Stimulated activated CD4-positive, alpha-beta T cell treated with anti-CD3 and anti-CD28 coated beads, Interleukin-2, amount 100 ng/mL, for 4 hours (primary cell): ENCODE measurements at places on chromosomes 2 and 18.

DNA sequence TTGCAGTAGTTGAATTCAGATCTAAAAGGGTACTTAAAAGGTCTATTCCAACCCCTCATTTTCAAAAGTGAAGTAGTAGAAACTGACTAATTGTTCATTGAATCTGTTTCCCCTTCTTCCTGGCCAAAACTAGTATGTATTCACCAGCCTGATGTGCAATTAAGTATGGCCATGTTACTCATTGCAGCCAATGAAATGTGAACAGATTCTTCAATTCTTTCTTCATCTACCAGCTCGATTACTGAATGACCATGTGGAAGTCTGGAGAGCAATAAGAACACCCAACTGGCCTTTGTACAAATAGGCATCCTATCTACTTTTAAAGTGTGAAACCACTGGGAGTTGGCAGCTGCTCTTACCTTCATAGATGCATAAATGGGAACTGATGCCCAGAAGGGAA is 449.0 kb upstream of the ID2 start:
- no peak for DNase-seq

DNA sequence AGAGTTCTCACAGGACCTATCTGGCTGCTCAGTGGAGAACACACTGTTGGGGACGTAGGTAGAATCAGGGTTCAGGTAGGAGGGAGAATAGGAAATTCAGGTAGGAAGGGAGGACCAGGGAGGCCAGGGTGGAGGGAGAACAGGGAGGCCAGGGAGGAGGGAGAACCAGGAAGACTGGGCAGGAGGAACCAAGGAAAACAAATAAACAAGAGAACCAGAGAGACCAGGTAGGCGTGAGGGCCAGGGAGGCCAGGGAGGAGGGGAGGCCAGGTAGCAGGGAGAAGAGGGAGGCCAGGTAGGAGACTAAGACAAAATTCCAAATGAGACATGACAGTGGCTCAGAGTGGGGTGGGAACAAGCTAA is 337.6 kb downstream of the EIPR1 start:
- DNase-seq = no peak

- DNase-seq = no peak
Measured at GRCh38 chr2:208489687-208490086, 83.1 kb downstream of the PTH2R start.

- DNase-seq = no peak
Measured at GRCh38 chr18:37567994-37568359, 2.4 kb upstream of the CELF4 start.

DNA sequence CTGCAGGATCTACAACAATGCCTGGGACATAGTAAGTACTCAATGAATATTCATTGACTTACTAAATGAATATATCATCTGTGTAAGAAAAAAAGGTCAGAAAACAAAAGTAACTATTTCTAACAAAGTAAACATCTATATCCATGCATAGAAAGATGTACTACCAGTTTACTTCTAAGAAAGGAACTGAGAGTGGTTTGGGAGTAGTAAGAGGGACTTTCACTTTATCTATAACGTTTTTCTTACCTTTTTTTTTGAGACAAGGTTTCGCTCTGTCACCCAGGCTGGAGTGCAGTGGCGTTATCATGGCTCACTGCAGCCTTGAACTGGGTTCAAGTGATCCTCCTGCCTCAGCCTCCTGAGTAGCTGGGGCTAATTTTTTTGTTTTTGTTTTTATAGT is 25.7 kb downstream of the DHX57 start:
- no peak for DNase-seq

DNA sequence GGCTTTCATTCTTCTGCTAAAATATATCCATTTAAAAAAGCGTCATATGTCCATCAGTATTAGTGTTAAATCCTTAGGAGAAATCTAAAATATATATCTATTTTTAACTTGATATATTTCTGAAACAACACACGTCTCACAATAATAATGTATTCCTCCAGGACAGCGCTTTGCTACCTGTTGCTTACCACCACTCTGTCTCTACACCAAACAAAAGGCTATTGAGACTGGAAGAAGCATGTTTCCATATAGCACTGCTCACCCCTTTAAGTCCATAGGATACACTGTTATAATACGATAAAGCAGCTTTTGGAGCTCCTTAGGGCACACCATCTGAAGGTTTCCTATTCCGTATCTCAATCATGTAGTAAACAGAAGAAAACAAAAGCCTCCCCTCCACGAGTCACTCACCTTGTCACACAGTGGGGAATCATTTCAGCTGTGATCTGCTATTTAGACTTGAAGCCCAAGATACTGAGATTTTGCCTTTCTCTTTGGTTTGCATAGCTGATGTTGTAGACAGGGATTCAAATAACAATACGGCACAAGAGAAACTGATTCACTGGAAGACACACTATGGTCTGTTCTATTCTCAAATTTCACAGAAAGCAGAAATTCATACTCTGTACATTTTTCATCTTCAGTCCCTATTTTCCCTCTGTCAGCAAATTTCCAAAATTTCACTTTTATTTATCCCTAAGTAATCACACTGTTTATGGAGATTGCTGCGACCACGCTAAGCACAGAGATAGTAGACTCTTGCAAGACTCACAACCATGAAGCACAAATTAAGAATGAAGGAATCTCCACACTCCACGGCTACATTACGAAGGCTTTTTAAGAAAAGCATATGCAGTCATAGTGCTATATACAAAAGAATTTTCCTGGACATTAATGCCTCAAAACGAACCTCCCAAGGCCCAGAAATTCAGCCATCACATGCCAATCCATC is 187.1 kb downstream of the TCF4 start:
- DNase-seq = no peak

- DNase-seq = no peak
Measured at GRCh38 chr2:223283771-223284170, 231.8 kb downstream of the KCNE4 start.

GRCh38 chr2:30155202-30155601 is 8.4 kb downstream of the YPEL5 start:
- no peak for DNase-seq

GRCh38 chr18:11872479-11873136 is 21.4 kb downstream of the CHMP1B start:
- DNase-seq = no peak

- no peak for DNase-seq
Measured at GRCh38 chr18:13236411-13236810, 17.9 kb downstream of the LDLRAD4 start.

DNA sequence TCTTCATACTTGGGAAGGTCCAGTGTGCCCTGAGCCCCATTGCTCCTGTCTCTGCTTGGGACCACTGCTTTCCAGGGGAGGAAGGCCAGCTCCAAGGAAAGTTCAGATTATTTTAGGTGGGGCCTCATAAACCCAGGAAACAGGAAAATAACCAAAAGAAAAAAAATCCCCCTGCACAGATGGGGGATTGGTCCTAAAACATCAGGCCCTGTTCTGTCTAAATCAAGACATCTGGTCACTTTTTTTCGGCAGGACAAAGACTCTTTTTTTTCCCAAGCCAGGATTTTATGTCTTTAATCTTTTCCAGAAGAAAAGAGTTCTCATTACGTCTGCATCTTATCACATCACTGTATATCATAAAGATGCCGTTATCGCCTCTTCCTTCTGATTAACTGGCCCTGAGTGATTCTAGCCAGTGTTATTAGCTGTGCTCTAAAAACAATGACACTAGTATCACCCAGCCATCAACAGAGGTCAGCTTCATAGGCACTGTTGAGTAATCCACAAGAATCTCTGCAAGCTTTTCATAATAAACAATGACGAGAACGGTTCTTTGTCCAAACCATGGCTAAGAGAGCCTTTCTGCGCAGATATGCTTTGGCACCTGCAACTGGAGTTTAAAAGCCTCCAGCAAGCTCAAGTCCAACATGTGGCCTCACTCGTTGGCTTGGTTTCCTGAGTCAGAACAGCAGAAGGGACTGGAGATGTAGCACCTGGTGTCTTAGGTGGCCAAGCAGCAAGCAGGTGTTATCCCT is 138.2 kb downstream of the VAPA start:
- no peak for DNase-seq

- no peak for DNase-seq
Measured at GRCh38 chr18:43596105-43596712, 318.9 kb upstream of the SYT4 start.

- no peak for DNase-seq
Measured at GRCh38 chr18:23618862-23619387, 32.6 kb upstream of the NPC1 start.

DNA sequence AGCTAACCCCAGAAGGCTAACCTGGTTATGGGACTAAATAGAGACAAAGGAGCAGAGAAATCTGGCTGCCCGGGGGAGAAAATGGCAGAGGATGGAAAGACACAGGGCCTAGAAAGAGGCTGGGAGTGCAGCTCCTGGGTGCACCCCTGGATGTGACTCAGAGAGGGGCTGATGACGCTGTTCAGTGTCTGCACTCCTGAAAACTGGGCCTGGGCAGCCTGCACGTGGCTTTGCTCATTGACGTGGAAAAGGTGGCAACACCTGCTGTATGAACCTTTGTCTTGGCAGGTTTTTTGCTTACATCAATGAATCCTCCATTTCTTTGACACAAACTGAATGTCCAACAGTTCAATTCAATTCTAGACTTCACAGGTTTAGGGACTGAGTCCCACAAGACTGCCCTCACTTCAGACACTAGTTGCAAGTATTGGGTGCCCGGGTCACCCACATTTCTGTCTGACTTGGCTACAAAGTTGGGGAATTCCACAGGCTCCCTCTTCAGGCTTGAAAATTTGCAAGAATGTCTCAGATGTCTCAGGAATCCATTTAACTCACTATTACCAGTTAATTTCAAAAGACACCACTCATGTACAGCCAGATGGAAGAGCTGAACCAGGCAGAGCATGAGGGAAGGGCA is 47.3 kb upstream of the PUM2 start:
- DNase-seq = no peak

DNA sequence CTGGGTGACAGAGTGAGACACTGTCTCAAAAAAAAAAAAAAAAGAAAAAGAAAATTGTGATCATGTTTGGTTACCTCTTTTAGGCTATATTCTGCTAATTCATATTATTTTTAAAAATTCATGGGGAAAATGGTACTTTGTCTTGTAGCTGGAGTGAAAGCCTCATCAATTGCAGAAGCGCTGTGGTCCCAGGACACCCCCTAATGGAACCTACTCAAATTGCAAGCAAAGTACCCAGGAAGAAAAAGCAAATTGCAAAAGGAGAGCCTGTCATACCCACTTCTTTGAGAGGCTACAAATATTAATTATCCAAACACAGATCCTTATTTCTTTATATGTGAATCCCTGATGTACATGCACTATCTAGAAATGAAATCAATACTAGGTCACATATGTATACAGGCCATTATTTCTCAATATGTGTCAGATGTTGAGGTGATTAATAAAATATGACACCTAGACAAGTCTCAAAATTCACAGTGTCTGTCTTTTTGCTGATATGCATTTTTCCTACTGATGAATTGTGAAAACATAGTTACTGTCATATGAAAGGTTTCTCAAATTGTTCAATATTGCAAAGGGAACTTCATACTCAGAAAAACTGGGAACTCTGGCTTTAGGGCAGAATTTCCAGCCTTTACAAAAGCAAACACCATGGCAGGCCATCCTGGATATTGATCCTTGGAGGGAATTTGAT is 12.6 kb downstream of the CRACDL start:
- no peak for DNase-seq

- no peak for DNase-seq
Measured at GRCh38 chr2:146295080-146295670, 1549.7 kb upstream of the ACVR2A start.
